Ureter (tissue), 1 donor: ENCODE measurements at places on chromosomes 12 and 14.

- DNase-seq = no peak
Measured at GRCh38 chr14:65226824-65227604, 124.7 kb upstream of the MAX start.

DNA sequence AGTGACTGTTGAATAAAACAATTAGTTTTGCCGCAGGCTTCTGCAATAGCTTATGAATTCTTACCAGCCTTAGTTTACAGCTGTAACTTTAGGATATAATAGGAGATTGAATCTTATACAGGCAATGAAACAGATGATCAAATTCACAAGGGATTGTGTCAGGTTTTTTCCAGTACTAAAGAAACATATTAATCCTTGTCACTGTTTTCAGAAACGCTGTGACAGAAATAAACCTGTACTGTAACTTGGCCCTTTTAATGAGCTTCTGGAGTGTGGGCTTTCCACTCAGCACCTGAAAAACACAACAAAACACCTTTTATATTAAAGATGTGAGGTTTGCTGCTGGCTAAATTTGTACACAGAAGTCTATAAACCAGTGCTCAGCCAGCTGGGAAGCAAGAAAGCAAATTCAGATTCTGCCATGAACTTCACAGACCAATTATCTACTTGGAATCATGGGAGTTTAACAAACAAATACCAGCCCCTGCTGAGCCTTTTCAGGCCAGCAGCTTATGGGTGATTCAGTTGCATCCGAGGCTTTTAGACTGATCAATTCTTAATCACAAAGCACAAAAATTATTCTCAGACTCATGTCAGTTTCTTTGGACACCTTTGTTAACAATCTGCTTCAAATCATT, 109.5 kb downstream of the FOXG1 start:
- no peak for DNase-seq

- DNase-seq = no peak
Measured at GRCh38 chr12:45712319-45712718, 17.2 kb upstream of the ARID2 start.

- DNase-seq = peak; percentile 44
Measured at GRCh38 chr14:78448164-78449094, 278.3 kb downstream of the NRXN3 start.

GRCh38 chr12:24153079-24153478, 203.6 kb upstream of the SOX5 start:
- DNase-seq = no peak
